ENCODE measurements at places on chromosomes 1 and 21.

- no peak for DNase-seq
These were observed 53.0 kb downstream of the LHX4 start for GRCh38 chr1:180283098-180283497.

GRCh38 chr1:39418236-39418635, 73.2 kb upstream of the BMP8A start:
- no peak for DNase-seq

DNA sequence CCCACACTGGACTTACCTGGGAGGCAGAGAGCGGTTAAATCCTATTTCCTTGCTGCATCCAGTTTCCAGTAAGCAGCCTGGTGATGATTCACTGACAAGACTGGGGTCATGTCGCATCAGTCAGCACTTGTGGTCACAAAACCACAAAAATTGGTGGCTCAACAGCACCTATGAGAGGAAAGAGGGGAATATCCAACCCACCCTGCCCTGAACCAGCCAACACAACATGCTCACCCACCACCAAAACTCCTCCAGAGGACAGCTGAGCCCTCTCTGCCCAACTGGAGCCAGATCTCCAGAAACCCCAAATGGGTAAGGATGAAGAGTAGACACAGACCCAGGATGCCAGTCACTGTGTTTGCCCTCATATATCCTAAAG, 64.0 kb downstream of the CD46 start:
- no peak for DNase-seq

DNA sequence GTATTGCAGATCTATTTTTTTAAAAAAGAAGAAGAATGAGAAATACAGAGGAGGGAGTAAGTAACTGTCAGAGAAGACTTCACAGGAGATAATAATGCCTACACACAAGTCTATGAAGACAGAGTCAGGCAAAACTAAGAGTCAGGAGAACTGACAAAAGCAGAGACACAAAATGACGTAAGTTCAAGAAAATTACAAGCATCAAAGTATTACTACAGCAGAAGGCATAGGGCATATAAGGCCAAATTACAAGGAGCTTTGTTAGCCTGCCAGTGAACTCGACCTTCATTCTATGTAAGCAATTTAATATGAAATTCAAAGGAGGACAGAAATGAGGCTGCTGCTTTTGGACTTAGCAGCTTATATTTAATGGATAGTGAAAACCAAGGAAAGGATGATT, 23.7 kb downstream of the FAF1 start:
- no peak for DNase-seq

DNA sequence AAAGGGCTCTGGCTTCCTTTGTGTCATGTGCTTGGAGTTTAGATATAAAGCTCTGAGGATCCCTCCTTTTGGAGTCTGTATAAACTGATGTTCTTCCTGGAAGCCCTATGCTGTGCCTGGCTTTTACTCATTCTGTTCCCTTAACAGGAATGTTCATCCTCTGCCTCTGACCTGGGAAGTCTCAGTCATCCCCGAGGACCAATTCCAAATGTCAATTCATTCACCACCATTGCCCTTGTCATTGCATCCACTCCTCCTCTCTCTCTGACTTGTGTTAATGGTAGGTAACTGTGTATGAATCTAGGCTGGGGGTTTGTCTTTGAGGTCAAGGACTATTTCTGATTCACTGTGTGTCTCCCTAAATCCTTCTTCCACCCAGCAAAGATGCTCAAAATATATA, 204.2 kb upstream of the CAMK1G start:
- DNase-seq, result no peak

- no peak for DNase-seq
These were observed 46.9 kb downstream of the SKI start for GRCh38 chr1:2274929-2275475.

DNA sequence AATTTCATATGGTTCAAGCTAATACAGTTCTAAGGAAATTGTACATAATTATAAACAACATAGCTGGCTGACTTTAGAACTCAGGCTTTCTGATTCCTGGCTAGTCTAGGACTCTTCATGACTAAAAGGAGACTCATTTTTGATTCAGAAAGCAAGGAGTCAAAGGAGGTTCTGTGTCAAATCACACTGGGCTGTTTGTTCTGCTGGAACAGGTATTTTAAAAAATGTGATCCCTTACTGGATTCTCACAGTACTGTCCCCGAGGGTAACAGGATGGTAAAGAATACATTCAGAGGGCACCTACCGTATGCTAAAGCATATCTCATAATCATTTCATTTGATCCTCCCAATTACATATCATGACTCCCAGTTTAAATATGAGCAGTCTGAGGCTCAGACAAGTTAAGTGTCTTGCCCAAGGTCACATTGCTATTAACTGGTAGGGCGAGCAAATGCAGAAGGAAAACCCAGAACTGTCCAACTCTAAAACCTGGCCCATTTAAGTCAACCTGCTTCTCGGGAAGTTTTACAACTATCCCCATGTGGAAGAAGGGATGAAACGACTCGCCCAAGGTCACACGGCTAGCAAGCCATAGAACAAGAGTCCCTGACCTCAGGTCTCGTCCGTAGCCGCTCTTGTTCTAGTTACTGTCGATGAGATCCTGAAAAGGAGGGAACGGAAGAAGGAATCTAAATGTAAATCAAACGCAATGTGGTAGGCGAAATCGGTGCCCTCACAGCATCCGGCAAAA, 675 bp downstream of the MYSM1 start:
- no peak for DNase-seq

DNA sequence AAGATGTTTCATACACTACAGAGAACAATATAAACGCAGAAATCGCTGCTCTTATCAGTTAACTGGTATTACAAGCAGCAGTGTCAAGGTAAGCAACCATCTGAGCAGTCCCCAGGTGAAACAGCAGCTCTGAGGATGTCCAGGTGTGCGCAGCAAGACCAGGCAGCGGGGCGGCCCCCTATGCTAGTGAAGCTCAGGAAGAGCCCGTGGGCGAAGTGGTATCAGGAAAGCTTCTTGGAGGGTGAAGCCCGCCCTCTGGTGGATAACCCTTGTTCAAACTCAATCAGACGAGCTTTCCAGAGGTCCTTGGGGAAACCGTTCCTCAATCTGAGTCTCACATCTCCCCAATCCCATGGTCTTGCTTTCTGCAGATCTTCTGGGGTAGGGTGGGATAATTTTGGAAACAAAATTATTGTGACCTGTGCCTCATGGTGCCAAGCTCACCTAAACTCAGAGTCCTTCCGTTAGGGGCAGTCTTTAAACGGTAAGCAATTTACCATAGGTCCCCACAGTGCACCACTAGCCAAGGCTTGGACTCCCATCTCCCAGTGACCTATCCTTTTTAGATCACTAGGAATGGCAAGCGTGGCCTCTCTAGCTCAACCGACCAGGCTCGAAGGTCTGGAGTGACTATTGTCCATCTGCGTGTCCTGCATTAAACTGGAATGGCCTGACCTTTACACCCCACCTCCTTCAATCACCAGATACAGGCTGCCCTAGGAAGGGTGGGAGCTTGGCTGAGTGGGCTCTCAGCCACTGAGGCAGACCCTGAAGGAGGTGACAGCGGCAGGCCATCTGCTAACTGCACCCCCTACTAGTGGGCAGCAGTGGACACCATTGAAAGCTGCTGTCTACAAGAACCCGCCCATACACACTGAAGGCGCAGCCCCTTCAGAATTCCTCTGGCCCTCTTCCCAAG, 13.6 kb upstream of the FAM110D start:
- DNase-seq, result peak; percentile 68

DNA sequence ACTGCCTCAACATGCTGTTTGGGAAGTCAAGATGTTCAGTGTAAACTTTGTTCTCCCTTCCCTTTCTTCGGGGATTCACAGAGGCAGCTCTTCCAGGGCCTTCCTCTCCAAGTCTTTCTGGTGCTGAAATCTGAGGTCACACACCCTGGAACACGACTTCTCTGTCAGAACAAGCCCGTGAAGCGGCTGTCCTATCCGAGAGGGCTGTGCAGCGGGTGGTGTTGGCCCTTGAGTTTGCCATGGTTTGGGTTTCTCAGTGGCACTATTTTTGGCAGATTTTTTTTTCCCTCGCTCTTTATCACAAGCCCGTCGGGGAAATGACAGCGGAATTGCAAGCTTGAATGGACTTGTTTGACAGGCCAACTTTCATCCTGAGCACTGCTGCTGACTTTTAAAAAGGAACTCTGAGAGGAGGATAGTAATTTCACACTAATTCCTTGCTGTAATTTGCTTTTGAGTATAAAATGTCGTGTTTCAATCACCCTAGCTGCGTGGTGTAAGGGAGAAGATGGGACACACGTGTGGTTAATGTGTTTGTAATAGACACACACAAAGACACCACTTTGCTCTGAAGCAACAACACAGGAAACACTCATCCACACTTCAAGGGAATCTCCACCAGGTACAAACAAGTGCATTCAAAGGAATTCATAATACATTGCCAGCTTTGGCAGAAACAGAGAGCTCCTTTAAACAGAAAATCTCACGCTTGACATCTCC, 60.1 kb upstream of the TARBP1 start:
- DNase-seq, result no peak

DNA sequence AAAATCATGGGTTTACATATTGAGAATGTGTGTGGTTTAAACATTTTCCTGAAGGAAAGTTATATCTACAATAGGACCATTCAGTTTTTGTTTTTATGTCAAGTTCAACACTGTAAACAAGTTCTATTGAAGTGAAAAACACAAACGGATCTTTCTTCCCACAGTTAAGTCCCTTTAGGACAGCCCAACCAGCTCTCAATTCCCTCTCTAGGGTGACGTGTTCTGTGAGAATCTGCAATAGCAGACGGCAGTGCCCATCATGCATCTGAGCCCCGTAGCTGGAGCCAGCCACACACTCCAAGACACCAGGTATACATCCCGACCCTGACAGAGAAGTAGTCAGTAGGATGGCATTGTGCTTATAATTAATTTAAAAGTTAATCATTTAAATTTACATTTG, 26.3 kb upstream of the IVNS1ABP start:
- DNase-seq, result peak; percentile 81

GRCh38 chr1:215198021-215198420, 115.5 kb downstream of the KCNK2 start:
- DNase-seq, result no peak

DNA sequence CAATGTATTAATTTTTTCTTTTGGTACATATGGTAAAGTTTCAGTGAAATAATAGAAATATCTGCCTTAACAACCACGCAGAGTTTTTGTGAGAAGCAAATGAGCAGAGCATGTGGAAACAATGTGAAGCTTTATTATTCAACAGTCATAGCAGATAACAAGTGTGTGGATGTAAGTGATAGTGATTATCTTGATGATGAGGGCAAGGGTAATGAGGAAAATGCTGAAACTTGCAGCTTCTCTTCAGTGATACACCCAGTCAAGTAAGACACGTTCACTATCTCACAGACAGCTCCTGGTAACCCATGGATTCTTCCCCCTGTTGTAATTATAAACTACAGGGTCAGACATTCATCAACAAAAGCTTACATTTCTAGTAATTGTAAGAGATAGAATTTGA, 14.6 kb upstream of the OR2L5 start:
- no peak for DNase-seq

DNA sequence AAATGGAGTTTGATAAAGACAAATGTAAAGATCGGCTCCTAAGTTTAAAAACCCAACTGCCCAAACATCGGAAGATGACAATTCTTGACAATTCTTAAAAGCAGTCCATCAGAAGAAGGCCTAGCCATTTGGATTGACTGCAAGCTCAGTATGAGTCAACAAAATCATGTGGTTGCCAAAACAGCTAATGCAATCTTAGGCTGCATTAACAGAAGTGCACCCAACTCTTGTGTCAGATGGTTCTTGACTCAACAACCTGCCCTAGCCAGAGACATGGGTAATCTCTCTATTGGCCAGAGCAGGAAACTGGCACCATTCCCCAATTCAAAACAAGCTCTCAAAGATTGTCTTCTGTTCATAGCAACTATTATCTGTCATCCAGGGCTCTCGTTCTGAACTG, 9.9 kb upstream of the NCF2 start:
- DNase-seq, result no peak

GRCh38 chr1:43887748-43888147, 45.9 kb upstream of the ARTN start:
- DNase-seq, result no peak

DNA sequence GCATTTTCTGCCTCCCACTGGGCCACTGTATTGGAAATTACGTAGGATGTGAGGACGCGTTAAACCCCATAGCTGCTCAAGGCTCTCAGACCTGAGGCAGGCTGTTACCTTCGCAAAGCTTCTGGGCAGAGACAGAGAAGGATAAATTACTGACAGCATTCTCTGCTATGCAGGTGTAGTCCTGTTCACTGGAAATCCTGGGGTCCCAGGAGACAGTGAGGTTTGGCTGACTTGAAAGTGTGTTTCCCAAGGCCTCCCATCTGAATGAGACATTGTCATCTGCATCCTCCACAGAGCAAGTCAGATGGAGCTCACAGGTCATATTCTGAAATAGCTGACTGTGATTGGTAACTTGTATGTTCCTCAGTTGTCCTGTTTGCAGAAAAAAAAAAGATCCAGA, 32.0 kb downstream of the SLAMF6 start:
- no peak for DNase-seq

GRCh38 chr21:41441546-41441945, 15.5 kb downstream of the MX1 start:
- no peak for DNase-seq

DNA sequence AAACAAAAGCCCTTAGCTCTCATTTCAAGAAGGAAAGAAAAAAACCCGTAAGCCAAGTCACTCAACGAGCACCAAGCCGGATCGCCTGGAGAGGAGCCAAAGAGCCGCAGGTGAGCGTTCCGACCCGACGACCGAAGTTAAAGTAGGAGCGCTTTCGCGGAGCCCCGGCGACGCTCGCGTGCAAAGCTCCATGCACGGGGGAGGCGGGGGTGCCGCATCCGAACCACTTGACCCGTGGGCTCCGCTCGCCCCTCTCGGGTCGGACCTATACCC, 382 bp downstream of the GPBP1L1 start:
- DNase-seq, result no peak

DNA sequence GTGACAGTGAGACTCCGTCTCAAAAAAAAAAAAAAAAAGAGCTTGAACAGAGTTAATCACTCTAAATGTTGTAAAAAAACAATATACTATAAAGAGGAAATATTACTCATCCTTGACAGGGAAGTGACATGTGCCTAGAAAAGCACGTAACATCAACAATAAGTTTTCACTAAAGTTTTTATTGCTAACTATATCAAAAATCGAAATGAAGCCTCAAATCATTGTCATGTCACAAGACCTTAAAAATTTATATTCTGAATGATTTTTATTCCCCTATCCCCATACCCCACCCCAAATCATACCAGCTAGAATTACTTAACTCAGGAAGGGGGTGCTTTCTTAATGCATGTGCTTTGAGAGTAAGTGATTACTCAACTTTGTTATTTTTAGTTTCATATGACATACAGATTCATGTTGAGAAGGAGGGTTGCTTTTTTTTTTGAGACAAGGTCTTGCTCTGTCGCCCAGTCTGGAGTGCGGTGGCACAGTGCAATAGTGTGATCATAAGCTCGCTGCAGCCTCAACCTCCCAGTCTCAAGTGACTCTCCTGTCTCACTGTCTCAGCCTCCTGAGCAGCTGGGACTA, 53.6 kb upstream of the MUTYH start:
- DNase-seq, result no peak

DNA sequence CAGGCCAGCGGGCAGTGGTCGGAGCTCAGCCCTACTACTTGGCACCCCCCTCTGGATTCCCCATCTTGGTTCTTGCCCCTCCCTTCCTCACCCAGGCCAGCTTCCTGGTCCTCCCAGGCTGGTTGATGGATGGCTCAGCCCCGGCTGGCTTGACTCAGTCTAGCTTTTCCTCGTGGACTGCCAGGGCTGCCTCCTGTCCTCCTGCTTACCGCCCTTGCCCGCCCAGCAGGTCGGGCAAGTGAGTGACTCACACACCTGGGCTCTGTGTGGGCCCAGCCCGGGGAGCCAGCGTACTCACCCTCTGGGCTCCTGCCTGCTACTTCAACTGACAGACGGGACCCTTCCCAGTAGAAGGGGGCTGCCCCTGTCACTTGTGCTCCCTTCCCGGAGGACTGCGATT, 19.5 kb upstream of the ARHGEF10L start:
- DNase-seq, result no peak

All from COLO829 (cell line).